Skeletal muscle cell (primary cell): ENCODE measurements at places on chromosomes 12 and 14.

GRCh38 chr14:90546767-90547166 lies 149.9 kb downstream of the CALM1 start:
- no peak for DNase-seq

DNA sequence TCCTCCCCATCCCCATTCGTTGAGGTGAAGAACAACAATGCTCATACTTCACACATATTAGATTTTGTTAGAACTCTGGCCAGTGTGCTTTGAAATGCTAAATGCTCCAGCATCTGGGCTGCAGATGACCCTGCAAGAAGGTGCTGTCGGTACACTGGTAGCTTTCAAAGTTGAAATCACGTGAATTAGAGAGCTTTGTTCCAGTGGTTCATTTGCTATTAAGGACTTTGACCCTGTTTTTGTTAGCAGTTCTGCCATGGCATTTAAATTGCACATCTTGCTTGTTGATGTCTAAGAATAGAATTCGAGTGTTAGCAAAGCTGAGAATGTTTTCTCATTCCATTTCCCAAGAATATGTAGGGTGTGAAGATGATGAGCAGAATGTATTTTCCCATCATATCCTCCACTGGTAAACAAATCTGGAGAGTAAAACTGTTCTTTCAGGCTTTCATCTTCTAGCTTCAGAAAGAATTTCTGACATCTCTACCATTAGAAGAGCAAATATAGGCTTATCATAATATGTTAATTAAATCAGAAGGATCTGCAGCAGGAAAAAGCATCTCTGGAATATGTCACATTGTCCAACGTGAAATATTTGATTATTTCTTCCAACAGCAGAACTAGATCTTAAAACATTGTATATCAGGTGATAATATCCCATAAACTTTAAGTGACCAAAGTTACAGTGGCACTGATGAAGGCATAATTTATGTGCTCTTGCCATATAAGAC lies 98.8 kb upstream of the PDE3A start:
- DNase-seq = no peak

DNA sequence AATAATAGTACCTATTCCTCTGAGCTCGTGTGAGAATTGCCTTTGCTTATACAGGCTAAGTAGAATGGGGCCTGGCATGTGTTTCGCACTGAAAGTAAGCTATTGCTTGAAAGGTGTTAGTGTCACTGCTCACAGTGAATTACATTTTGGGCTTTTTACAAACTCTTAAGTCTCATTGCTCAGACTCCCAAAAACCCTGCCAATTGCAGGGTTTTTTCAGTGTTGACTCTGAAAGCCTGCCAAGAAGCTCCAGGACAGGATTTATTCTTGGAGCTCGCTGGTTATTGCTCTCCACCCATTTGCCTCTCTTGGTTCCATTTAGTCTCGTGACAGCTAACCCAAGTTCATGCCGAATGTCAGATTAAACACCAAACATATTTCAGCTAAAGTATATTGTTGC lies 39.8 kb downstream of the NOPCHAP1 start:
- DNase-seq = peak; percentile 45

DNA sequence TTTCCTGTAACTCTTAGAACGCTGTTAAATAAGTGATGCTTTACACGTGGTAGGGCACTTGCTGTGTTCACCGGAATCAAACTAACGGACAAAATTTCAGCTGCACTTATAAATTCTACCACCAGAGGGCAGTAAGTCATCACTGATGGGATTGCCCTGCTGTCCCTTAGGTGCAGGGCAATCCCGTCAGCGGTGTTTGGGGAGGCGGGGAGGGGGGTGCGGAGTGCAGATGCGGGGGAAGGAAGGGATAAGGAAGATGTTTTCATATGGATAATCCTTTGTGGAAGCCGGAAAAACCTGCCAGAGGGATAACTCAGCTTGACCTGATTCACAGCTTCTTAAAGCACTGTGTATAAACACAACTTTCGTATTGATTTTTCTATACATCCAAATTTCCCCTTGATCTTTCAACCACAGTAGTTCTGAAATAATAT lies 21.7 kb upstream of the SLC10A1 start:
- DNase-seq = peak; percentile 11

DNA sequence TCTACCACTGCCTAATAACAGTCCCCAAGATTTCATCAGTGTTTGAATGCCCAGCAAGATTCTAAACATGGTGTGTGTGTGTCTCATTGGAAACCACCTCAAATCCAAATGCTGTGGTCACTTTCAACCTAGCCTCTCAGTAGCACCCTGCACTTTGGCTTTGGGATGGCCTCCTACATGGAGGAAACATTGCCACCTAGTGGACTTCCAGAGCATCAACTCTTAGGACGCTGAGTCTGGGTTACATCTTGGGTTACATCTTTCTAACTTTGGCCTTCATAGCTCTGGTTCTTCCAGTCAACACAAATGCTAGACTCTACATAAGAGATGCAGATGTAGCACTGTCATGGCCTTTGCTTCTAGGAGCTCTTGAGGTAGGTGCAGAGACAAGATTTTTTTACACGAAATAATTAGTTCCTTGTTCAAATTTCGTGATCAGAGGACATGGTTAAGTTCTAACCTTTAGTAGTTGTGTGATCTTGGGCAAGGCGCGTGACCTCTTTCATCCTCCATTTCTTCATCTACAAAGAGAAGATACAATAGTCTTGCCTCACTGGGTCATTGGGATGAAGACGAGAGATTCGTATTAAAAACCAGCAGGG lies 113.5 kb upstream of the VASH1 start:
- peak; percentile 10 for DNase-seq

DNA sequence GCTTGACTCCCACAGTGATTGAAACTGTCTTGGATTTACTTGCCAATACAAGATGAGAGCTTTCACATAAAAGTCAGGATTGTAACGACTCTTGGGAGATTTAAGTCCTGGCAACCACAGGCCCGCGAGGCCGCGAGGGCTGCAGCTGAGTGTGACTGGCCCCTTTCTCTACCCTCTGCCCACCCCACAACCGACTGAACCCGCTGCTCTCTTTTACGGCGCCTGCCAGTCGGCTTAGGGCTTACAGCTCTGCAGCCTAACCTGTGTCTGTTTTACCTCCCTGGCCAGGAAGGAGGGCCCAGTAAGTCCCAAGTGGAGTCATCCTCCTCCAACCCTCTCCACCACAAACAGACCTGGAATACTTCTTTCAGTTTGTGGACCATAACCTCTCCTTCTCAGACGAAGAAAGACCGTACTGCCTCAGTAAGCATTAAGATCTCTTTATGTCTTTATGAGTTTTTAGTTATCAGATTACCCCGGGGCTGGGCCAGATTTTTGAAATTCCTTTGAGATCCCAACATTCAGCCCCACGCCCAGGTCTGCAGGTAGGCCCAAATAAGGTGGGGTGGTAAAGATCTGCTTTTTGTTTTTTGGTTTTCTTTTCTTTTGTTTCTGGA lies 12.6 kb upstream of the TIGAR start:
- DNase-seq = no peak

DNA sequence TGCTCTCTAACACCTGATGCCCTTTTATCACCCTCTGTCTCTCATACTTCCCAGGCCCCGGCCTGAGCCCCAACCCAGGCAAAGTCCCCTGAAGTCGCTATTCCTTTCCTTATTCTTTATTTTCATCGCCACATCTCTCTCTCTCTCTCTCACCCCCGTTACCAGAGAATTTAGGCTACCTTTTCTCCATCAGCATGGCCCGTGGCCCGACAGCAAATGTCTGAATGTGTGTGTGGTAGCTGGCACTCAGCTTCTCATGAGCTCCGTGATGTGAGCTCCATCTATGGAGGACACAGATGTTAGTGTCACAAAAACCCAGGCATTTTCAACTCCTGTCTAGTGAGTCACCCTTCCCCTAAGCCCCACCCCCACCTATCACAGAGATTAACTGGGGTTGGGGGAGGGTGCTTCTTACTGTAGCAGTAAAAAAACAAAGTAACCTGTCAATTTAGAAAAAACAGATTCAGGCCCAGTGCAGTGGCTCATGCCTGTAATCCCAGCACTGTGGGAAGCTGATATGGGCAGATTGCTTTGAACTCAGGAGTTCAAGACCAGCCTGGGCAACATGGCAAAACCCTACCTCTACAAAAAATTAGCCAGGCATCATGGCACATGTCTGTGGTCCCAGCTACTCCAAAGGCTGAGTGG lies 53.8 kb downstream of the VCPKMT start:
- peak; percentile 42 for DNase-seq

- DNase-seq = peak; percentile 52
These were observed 41.2 kb downstream of the DGLUCY start for GRCh38 chr14:91154851-91155625.

DNA sequence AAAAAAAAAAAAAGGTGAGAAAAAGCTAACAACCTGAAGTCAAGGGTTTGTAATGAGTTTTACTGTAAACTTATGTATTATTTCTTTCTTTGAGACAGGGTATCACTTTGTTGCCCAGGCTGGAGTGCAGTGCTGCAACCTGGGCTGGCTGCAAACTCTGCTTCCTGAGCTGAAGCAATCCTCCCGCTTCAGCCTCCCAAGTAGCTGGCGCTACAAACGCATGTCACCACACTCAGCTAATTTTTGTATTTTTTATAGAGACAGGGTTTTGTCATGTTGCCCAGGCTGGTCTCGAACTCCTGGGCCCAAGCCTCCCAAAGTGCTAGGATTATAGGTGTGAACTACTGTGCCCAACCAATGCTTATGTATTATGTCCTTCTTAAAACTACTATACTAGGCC lies 9.2 kb downstream of the ATF7 start:
- DNase-seq = no peak

DNA sequence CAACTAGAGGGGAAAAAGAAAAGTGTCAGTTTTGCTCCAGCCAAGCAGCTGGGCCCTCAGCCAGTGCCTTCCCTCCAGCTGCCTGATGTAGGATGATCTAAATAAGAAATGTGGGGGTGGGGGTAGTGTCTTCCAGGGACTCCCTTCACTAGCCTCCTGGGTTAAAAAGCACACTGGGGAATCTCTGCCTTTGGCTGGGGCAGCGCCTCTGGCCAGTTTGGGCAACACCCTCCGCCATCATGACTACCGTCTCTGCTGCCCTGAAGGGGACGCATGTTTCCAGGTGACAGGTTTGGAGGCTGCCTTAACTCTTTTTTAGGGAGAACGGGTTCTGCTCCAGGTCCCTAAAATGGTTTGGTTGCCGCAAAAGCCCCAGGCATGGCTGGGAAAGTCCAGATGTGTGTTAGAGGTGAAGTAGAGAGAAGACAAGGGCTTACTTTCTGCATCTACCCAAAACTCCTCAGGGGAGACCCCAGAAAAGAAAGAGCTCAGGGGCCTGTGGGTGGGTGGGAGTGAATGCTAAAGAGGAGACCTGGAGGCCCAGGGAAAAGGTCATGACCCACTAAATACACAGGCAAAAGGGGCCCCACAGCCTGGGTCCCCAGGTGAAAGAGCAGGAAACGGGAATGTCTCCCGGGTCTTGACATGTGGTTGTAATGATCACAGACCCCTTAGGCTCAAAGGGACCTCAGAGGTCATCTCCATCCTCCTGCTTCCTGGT lies 132.8 kb upstream of the CCND2 start:
- no peak for DNase-seq

GRCh38 chr12:15648558-15648957 lies 140.6 kb downstream of the EPS8 start:
- DNase-seq = no peak
